ENCODE measurements at places on chromosomes 5 and 9.

DNA sequence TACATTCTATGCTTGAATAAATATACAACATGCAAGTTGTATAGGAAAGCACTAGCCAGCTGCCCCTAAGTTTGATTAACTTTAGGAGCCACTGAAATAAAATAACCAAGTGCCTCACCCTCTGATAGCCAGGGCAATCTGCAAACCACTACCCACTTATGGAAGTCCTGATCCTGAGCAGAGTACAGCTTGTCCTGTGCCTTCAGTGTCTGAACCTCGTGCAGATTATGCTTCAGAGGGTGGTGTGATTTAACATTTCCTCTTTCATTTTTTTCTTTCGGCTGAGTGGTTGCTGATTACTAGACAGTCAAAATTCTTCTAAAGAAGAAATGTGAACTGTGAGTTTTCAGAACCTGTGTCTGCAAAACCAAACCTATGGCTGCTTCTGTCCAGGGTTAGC lies 327.7 kb downstream of the PIK3R1 start:
- no peak for DNase-seq

- no peak for DNase-seq
These were observed 21.6 kb upstream of the SVEP1 start for GRCh38 chr9:110601098-110601497.

DNA sequence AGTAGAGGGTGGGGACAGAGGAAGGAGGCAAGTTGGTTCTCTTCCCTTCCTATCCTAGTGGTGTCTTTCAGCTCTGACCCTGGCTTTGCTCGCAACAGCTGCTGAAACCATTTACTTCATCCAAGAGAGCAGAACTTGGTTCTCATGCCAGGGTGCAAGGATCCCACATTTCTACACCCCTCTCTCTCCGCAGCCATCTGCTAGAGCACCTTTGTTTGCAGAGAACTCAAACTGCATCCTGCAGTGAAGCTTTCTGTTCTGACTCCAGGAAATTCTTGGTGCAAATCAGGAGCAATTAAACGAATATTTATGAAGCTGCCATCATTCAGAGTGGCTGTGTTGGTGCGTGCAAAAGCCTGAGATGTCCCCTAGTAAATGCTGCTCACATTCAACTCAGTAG lies 31.9 kb downstream of the NEUROG1 start:
- no peak for DNase-seq

GRCh38 chr5:122183098-122183787 lies 53.9 kb downstream of the ZNF474 start:
- no peak for DNase-seq

- no peak for DNase-seq
These were observed 68.5 kb downstream of the RICTOR start for GRCh38 chr5:39005566-39006232.

GRCh38 chr9:135050072-135050990 lies 37.1 kb upstream of the OLFM1 start:
- DNase-seq = no peak

DNA sequence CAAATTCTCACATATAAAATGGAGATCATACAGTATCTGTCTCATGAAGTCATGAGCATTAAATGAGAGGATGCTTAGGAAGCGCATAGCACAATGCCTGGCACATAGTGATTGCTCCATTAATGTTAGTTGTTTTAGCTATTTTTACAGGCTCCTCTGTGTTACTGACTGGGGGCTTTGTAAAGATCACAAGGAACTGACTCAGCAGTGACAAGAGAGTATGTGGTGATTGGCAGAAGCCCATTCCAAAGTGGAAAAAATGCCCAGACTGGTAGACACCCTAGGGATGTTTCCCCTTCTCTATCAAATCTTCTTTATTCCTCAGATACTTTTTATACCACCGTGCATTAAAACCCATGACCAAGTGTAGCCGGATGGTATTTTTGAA lies 33.5 kb downstream of the ABLIM3 start:
- no peak for DNase-seq

- peak; percentile 89 for DNase-seq
These were observed 40.2 kb downstream of the RXRA start for GRCh38 chr9:134366223-134367031.

GRCh38 chr5:54651482-54652076 lies 134.0 kb downstream of the SNX18 start:
- peak; percentile 84 for DNase-seq

DNA sequence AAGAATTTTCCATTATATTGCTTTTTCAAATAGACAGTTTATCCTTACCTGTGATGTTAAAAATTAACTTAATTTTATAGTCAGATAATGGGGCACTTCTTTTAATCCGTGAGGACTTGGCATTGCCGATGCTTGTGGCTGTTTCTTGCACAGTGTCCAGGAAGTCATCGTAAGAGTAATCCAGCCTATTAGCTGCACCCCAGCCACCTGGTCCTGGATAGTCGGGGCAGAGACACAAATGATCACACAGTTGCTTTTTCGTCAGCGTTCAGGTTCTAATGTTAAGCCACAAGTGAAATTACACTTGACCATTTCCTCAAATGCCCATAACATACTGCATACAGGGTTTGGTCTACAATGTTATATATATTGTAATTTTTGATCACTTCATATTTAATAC lies 107.4 kb downstream of the SVEP1 start:
- DNase-seq = no peak

DNA sequence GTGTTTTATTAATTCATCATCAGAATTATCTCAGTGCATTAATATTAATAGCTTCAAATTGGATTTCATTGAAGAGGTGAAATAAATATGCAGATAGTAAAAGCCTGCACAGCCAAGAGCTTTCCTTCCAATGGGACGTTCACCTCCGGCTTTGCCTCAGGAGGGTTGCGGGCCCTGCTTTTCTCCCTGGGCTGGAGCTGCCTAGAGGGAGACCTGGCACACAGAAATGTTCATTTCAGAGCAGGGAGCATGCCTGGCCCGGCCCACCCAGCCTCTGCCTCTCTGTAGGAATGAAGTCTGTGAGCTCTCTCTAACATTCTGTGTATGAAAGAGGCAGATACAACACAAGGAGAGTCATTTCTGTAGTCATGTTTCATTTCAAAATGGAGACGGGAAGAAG lies 100.4 kb upstream of the IRX2 start:
- DNase-seq = no peak

DNA sequence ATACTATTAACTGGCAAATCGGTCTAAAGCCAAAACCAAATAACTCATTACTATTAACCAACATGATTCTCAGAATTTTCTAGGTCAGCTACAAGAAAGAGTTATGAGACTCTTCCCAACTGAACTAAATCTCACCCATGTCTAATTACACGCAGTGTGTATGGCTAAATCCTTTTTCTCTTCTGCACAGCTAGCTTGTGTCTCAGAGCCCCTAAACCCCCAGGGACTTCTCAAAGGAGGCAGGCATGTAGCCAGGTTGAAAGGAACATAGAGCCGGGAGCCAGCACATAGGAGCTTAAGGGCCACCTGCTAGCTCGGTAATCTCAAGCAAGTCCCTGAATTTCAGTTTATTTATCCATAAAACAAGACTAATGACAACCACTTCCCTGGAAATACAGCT lies 2.2 kb upstream of the GZMK start:
- no peak for DNase-seq

- no peak for DNase-seq
These were observed 125.3 kb downstream of the ROR2 start for GRCh38 chr9:91824601-91825305.

GRCh38 chr5:149665416-149666175 lies 64.5 kb upstream of the PPARGC1B start:
- DNase-seq = no peak

DNA sequence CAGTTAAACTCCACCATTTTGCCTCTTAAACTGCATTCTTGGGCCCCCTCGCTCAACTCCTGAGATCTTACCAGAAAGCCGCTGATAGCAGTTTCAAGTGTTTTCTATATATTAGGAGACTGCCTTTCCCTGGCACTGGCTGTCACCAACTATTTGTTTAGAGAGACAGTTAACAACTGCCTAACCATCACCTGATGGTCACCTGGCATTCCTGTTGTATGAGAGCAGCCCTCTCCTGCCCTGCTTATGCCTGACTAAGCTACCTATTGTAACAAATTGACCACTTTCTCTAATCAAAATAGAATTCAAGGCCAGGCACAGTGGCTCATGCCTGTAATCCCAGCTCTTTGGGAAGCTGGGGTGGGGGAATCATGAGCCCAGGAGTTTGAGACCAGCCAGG lies 28.0 kb upstream of the SIL1 start:
- no peak for DNase-seq

GRCh38 chr5:156208271-156208670 lies 118.7 kb upstream of the SGCD start:
- DNase-seq = no peak

- peak; percentile 5 for DNase-seq
These were observed 41.2 kb downstream of the SLC22A5 start for GRCh38 chr5:132410451-132411303.

DNA sequence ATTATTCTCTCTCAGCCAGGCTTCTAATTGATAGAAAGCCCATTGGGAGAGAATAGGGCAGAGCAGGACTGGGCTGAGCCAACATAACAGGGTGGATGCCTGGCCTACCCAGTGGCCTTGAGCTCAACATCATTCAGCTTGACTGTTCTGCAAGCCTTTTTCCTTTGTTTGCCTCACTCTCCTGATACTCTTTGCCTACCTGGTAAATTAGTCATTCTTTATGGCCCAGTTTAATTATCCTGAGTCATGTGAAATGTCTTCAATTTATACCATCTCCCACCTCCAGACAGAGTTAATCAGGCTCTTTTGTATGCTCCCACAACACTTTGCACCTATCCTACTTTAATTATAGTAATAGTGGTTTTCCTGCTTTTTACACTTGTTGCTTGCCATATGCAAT lies 13.6 kb downstream of the GLRA1 start:
- no peak for DNase-seq

DNA sequence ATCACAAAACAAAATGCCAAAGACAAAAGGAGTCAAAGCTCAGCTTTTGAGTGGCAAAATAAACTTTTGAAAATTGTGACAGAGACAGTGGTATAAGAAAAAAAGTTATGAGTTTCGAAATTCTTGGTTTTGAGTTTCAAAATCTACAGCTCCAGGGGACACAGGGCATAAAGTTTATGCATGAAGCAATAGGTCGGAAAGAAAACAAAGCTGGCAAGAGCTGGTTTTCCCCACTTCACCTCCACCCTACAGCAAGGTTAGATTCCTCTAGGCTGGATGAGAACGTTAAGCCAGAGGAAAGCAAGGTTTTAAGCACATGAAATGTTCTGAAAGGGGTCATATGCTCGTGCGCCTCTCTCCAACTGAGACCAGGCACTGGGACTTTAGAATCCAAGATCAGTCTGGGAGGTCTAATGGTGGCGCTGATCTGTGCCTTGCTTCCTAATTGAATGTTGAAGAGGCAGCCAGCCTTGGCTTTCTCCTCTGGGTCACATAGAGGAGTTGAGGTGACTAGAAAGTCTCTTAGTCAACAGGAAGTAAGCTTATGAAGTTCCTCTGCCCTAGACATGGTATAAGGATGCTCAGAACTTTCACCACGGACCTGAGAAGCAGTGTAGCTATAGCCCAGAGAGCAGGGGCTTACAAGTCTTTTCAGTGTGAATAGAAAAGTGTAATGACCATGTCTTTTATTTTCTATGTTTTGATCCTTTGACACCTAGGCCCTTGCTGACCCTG lies 167.7 kb upstream of the DMAC1 start:
- no peak for DNase-seq

DNA sequence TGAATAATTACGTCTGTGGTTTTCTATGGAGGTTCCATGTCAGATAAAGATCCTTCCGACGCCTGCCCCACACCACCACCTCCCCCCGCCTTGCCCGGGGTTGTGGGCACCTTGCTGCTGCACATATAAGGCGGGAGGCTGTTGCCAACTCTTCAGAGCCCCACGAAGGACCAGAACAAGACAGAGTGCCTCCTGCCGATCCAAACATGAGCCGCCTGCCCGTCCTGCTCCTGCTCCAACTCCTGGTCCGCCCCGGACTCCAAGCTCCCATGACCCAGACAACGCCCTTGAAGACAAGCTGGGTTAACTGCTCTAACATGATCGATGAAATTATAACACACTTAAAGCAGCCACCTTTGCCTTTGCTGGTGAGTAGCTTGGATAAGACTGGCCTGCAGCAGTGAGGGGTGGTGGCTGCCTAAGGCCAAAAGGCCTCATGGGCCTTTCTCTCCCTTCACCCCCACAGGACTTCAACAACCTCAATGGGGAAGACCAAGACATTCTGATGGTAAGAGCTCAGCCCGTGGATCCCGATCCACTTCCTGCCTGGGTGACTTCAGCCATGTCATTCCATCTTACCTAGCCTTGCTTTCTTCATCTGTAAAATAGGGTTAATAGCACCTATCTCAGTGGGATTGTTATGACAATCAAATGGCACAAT lies at the start of gene IL3:
IL3 (plus strand) TSS at position 155 of the 661 bp plus-strand sequence; CDS start at position 207, 52 bp downstream.
- DNase-seq = no peak

- DNase-seq = no peak
These were observed 33.2 kb downstream of the CSF1R start for GRCh38 chr5:150052956-150053712.

DNA sequence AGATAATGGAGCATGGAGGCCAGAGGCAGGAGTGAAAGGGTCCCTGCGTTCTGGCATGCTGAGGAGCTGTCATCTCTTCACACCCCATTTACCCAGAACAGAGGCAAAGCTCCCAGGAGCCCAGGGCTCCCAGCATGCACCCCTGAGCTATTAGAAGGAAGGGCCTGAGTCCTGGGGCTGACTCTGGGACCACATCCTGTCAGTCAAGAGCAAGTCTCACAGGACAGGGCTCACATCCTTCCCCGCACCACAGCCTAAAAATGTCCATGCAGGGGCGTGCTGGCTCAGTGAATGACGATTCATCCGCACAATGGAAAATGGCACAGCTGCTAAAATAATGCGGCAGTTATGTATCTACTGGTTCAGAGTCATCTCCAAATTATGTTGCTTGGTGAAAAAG lies 31.4 kb downstream of the CAMK2A start:
- no peak for DNase-seq

- DNase-seq = no peak
These were observed 191.8 kb downstream of the PRR16 start for GRCh38 chr5:120655828-120656435.

GRCh38 chr9:85212209-85212608 lies 529.5 kb downstream of the AGTPBP1 start:
- DNase-seq = no peak

- no peak for DNase-seq
These were observed at the start of gene SMIM3 for GRCh38 chr5:150778517-150779396. Gene SMIM3 (plus strand): TSS chr5:150778757. CDS start chr5:150795441, 16,684 bp downstream.

GRCh38 chr5:143258559-143259253 lies 144.8 kb downstream of the NR3C1 start:
- DNase-seq = no peak

GRCh38 chr9:90114641-90115425 lies 510.0 kb downstream of the GADD45G start:
- DNase-seq = no peak

GRCh38 chr5:38162625-38163024 lies 95.7 kb upstream of the EGFLAM start:
- no peak for DNase-seq

Data from NCI-H1694 (cell line).